Progenitor cell of endocrine pancreas (in vitro differentiated cells): ENCODE measurements at places on chromosomes 7 and 10. TPM values are rescaled to one million over a fixed set of nuclear protein-coding genes. Genes with fewer than 3 reads are reported as not detected.
A peak's percentile ranks its signal among the peaks of the same experiment; 100 is the strongest.

The ARMS2 gene
- total RNA-seq = not detected in 2 replicates

The ZNF239 gene
- 11.8 and 12.3 TPM in 2 replicates for total RNA-seq

The SEMA3A gene
- 12.4 and 19.6 TPM in 2 replicates for total RNA-seq

The BTBD16 gene
- total RNA-seq = not detected in 2 replicates

The PTN gene
- 3.1 TPM in 2 replicates for total RNA-seq

The OLAH gene
- not detected in 2 replicates for total RNA-seq

The SH2D4B gene
- total RNA-seq = 0.11 and 0.12 TPM in 2 replicates

The IGF2BP3 gene
- 96.9 and 107 TPM in 2 replicates for total RNA-seq

The OIT3 gene
- total RNA-seq = 1.1 TPM in 2 replicates

GRCh38 chr10:22681783-22682183 lies 32.6 kb downstream of the PIP4K2A start:
- no peak overlapping the region for H3K4me3 ChIP-seq
- DNase-seq = no peak
- H3K4me1 ChIP-seq = peaks cover 35% of the 10 kb centered on the region
- H3K36me3 ChIP-seq = peaks cover 1% of the 10 kb centered on the region
- H3K27me3 ChIP-seq = no peaks in the 10 kb centered on the region

- DNase-seq = no peak
- H3K27me3 ChIP-seq = no peaks in the 10 kb centered on the region
- H3K27ac ChIP-seq = peak overlapping the region; percentile 88
- no peak overlapping the region for H3K4me3 ChIP-seq
- H3K36me3 ChIP-seq = peaks cover 1% of the 10 kb centered on the region
These were observed 121.6 kb upstream of the KAT6B start for GRCh38 chr10:74704629-74705357.

GRCh38 chr10:84549368-84550165 lies 221.2 kb downstream of the CCSER2 start:
- no peak for DNase-seq
- no peak overlapping the region for H3K27ac ChIP-seq
- peaks cover 14% of the 10 kb centered on the region for H3K4me1 ChIP-seq
- peaks cover 39% of the 10 kb centered on the region for H3K27me3 ChIP-seq

DNA sequence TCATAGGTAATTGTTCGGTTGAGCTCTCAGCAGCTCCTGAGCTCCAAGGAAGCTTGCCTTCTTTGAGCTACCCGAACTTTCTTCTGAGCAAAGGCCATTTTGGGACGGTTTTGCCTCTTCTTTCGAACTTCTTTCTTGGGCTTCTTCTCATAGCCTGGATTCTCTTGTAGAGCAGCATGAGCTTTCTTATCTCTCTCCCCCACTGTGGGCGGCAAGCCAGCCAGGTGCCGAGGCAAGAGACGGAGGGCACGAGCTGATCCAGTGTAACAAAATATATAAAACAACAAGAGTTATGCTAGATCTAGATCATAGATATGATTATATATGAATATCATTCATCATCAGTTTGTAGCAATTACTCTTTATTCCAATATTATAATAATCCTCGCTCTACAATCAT lies 16.5 kb upstream of the KNDC1 start:
- peaks cover 29% of the 10 kb centered on the region for H3K27me3 ChIP-seq
- peak overlapping the region; percentile 63 for H3K4me3 ChIP-seq
- peaks cover 2% of the 10 kb centered on the region for H3K36me3 ChIP-seq
- DNase-seq = no peak

GRCh38 chr10:13481690-13482089 lies 47.1 kb downstream of the BEND7 start:
- H3K36me3 ChIP-seq = peaks cover 11% of the 10 kb centered on the region
- H3K27ac ChIP-seq = no peak overlapping the region
- no peak for DNase-seq
- no peak overlapping the region for H3K4me3 ChIP-seq
- no peaks in the 10 kb centered on the region for H3K27me3 ChIP-seq

DNA sequence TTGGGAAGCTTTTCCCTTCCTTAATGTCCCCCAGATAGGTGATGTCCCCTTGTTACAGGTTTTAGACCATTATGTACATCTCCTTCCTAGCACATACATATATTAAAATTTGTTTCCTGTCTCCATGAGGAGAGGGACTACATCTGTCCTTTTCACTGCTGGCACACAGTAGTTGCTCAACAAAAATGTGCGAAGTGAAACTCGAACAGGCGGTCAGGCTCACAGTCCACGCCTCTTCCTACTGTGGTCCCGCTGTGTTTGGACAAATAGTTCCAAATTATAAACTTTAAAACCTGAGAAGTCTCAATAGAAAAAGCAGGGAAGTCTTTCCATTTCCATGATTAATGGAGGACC lies 1.2 kb upstream of the HHEX start:
- DNase-seq = no peak
- peaks cover 2% of the 10 kb centered on the region for H3K27me3 ChIP-seq
- peak overlapping the region; percentile 94 for H3K27ac ChIP-seq
- H3K36me3 ChIP-seq = peaks cover 13% of the 10 kb centered on the region
- peaks cover 14% of the 10 kb centered on the region for H3K4me1 ChIP-seq

DNA sequence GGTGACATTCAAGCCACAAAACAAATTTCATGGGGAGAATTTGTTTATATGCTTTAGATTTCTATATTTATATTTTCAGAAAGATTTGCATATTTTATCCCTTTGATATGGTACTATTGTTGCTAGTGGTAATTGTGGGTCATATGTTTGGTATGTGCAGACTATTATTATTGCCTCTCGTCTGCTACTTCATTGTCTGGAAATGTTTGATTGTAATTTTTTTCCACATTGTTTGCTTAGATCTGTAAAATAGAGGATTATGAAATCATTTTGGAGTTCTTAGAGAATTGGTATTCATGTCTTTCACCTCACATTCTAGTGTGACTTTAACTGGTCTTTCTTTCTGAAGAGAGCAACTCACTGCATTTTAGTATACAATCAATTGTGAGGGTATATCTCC lies 44.7 kb downstream of the MYO3A start:
- no peaks in the 10 kb centered on the region for H3K27me3 ChIP-seq
- no peaks in the 10 kb centered on the region for H3K4me1 ChIP-seq

- H3K27me3 ChIP-seq = peaks cover 3% of the 10 kb centered on the region
- H3K36me3 ChIP-seq = no peaks in the 10 kb centered on the region
- no peaks in the 10 kb centered on the region for H3K4me1 ChIP-seq
These were observed 185.4 kb downstream of the JCAD start for GRCh38 chr10:29873941-29874484.

GRCh38 chr7:22393913-22394729 lies 37.2 kb upstream of the RAPGEF5 start:
- DNase-seq = no peak
- peak overlapping the region; percentile 17 for H3K4me3 ChIP-seq
- peaks cover 23% of the 10 kb centered on the region for H3K27me3 ChIP-seq
- H3K36me3 ChIP-seq = no peaks in the 10 kb centered on the region
- peak overlapping the region; percentile 65 for H3K27ac ChIP-seq

DNA sequence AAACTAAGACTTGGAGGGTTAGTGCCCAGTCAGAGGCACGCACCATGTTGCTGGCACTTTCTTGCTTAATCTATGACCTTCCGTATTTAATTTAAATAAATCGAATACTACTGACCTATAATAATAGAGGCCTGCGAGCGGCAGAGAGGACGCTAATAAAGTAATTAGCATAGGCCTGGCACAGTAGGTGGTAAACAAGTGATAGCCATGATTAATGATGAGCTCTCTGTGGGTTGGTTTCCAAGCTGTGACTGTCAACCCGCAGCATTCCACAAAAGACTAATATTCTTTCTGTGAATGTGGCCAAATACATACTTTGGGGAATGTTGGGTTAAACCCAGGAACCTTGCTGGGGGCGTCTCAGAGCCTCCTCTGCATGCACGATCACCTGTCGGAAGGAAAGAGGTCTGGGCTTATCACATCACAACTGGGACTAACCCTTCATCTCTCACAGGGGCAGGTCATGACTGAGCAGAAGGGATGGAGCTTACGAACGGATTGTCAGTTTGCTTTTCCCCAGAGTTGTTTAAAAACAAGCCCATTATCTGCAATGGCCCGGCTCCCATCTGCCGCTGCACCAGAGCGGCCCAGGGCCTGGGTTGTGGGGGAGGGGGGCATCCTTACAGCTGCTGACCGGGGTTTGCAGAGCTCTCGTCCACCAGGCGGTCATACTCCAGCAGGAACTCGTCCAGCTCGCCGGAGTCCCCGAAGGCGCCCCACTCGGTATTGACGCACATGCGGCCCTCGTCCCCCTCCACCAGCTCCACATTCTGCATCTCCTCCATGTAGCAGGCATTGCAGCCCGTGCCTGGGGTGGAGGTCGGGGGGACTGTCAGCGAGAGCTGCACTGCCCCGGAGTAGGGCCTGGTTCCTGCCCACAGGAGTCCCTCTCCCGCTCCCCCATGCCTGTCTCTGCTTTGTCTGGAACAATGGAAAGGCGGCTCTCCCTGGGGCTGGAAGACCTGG lies 6.2 kb upstream of the MYL7 start:
- DNase-seq = no peak
- H3K36me3 ChIP-seq = no peaks in the 10 kb centered on the region
- peak overlapping the region; percentile 42 for H3K4me3 ChIP-seq
- H3K4me1 ChIP-seq = peaks cover 10% of the 10 kb centered on the region
- peaks cover 41% of the 10 kb centered on the region for H3K27me3 ChIP-seq

GRCh38 chr10:120098232-120098930 lies 205.9 kb downstream of the SEC23IP start:
- no peaks in the 10 kb centered on the region for H3K36me3 ChIP-seq
- H3K4me3 ChIP-seq = no peak overlapping the region
- H3K27ac ChIP-seq = no peak overlapping the region
- H3K4me1 ChIP-seq = peaks cover 10% of the 10 kb centered on the region

DNA sequence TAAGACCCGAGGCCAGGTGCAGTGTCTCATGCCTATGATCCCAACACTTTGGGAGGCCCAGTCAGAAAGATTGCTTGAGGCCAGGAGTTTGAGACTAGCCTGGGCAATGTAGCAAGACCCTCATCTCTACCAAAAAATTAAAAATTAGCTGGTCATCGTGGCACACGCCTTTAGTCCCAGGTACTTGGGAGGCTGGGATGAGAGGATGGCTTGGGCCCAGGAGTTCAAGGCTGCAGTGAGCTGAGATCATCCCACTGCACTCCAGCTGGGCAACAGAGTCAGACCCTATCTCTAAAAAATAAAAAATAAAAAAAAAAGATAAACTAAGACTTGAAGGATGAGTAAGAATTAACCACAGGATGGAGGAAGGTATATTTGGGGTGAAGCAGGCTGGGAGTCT lies 77.9 kb downstream of the JCAD start:
- no peaks in the 10 kb centered on the region for H3K27me3 ChIP-seq
- H3K4me1 ChIP-seq = peaks cover 2% of the 10 kb centered on the region
- no peak overlapping the region for H3K27ac ChIP-seq
- no peak overlapping the region for H3K4me3 ChIP-seq
- no peak for DNase-seq
- peaks cover 2% of the 10 kb centered on the region for H3K36me3 ChIP-seq

GRCh38 chr10:23338155-23338828 lies 6.3 kb downstream of the C10orf67 start:
- H3K27me3 ChIP-seq = peaks cover 29% of the 10 kb centered on the region
- no peak for DNase-seq
- H3K36me3 ChIP-seq = no peaks in the 10 kb centered on the region

GRCh38 chr10:128498378-128498730 lies 372.1 kb upstream of the MKI67 start:
- no peaks in the 10 kb centered on the region for H3K4me1 ChIP-seq
- no peaks in the 10 kb centered on the region for H3K36me3 ChIP-seq
- no peaks in the 10 kb centered on the region for H3K27me3 ChIP-seq
- H3K4me3 ChIP-seq = no peak overlapping the region
- no peak for DNase-seq

- peaks cover 3% of the 10 kb centered on the region for H3K4me1 ChIP-seq
- DNase-seq = no peak
- no peaks in the 10 kb centered on the region for H3K27me3 ChIP-seq
- H3K36me3 ChIP-seq = no peaks in the 10 kb centered on the region
These were observed 220.5 kb upstream of the HGF start for GRCh38 chr7:81990395-81990794.

GRCh38 chr10:72337039-72337629 lies 17.6 kb downstream of the DNAJB12 start:
- no peak overlapping the region for H3K27ac ChIP-seq
- DNase-seq = peak; percentile 60
- peaks cover 8% of the 10 kb centered on the region for H3K4me1 ChIP-seq
- H3K36me3 ChIP-seq = peaks cover 23% of the 10 kb centered on the region

DNA sequence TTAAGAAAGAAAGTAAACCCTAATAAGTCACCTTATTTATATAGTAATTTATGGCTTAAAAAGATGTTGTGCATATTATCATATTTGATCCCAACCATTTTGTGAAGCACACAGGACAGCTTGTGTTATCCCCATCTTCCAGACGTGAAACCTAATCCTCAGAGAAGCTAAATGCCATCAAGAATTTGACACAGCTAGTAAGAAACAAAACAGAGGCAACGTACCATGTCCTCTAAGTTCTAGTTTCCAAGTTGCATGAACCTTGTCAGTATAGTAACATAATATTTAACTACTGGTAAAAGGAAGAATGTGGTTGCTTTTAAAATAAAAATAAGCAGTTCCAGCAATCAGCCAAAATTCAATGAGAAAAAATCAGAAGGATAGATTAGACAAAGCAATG lies 41.5 kb downstream of the PTN start:
- no peak overlapping the region for H3K27ac ChIP-seq
- H3K4me1 ChIP-seq = peaks cover 11% of the 10 kb centered on the region
- H3K27me3 ChIP-seq = peaks cover 26% of the 10 kb centered on the region
- H3K4me3 ChIP-seq = no peak overlapping the region

DNA sequence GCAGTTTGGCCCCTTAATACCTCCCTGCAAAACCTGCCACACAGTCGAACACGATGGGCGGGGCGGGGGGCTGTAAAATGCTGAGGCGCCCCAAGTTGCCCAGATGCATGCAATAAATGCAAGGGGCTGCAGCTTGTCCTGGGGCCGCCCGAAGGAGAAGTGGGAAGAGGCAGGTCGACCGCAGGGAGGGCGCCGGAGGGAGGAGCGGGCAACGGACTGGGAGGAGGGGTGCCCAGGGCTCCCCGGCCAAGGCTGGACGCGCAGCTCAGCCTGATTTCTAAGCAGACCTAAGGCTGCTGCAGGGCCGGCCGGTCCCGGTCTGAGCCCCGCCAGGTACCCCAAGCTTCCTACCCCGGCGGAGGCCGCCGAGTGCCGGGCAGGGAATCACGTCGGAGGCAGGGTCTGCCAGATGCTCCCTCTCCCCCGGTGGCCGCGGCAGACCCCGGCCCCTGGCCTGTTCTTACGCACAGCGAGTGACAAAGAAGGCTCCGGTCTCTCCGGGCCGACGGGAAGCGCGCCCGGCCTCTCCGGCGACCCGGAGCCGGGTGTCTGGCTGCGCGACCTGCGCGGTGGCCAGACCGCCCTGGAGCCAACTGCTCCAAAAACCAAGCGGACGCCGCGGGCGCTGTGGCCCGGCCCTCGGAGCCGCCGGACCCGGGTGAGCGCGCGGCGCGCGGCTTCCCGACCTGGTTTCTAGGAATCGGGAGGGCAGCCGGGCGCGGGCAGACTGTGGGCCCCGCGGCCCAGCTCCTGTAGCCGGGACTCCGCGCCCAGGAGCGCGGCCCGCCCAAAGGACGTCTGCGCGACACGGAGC lies 744 bp upstream of the EBF3 start:
- H3K36me3 ChIP-seq = no peaks in the 10 kb centered on the region
- peak overlapping the region; percentile 73 for H3K27ac ChIP-seq
- DNase-seq = no peak
- H3K27me3 ChIP-seq = peaks cover 75% of the 10 kb centered on the region
- peaks cover 11% of the 10 kb centered on the region for H3K4me1 ChIP-seq
